ENCODE measurements at places on chromosomes 6 and 20.

DNA sequence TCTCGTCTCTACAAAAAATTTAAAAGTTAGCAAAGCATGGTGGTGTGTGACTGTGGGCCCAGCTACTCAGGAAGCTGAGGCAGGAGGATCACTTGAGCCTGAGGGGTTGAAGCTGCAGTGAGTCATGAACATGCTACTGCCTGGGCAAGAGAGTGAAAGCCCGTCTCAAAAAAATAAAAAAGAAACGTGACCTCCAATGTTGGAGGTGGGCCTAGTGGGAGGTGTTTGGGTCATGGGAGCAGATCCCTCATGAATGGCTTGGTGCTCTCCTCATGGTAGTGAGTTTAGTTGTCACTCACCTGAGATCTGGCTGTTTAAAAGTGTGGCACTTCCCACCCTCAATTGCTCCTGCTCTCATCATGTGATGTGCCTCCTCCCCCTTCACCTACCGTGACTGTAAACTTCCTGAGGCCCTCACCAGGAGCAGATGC lies 24.3 kb downstream of the RBL1 start:
- DNase-seq, result no peak

DNA sequence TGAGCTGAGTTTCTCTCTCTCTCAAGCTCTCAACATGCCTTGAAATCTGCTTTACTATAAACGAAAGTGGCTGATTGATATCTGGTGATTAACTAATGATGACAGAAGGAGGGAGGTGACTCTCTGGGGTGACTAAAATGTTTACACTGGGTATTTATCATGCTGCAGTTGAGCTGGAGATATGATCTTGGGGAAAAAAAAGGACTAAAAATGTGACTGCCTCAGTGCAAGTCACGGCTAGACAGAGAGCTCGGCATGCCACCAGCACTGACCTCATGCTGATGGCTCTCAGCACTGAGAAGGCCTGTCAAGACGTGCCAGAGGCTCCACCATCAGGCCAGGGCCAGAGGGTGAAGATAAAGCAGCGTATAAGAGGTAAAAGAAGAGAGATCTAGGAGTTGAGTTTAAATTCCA lies 103.1 kb upstream of the SPACA1 start:
- DNase-seq, result no peak

- no peak for DNase-seq
These were observed 276.3 kb downstream of the PAX1 start for GRCh38 chr20:21981597-21982344.

- no peak for DNase-seq
These were observed 89.1 kb downstream of the NCR2 start for GRCh38 chr6:41424370-41425058.

- no peak for DNase-seq
These were observed 24.3 kb downstream of the EPB41L2 start for GRCh38 chr6:131038597-131039344.

DNA sequence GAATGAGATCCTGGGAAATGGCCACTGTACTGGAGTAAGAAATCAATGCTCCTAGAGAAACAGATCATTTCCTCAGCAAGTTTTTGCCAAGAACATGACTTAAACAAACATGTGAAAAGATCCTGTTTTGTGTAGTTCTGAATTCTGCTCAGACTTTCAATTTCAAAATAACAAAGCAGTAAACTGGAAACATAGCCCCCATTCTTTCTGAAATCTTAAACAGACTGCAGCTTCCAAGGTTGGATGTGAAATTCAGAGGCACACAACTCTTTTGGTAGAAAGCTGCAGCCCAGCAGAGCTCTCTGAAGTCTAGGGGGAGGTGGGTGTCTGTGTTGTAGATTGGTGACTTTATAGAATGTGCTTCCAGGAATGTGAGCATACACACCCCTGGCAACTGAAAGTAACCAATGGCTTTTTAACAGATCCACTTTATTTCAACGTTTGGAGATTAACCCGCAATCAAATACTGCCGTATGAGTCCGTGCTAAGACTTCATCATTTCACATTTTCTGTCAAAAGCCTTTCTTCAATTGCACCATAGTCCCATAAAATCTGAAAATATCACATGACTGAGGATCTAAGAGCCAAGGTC lies 86.4 kb downstream of the ATXN1 start:
- DNase-seq, result no peak

GRCh38 chr6:147177286-147177685 lies 26.9 kb upstream of the STXBP5 start:
- DNase-seq, result no peak

- DNase-seq, result peak; percentile 69
These were observed 89.3 kb downstream of the RNASET2 start for GRCh38 chr6:166866839-166867637.

- DNase-seq, result no peak
These were observed 121.0 kb downstream of the CDH4 start for GRCh38 chr20:61373055-61373399.

DNA sequence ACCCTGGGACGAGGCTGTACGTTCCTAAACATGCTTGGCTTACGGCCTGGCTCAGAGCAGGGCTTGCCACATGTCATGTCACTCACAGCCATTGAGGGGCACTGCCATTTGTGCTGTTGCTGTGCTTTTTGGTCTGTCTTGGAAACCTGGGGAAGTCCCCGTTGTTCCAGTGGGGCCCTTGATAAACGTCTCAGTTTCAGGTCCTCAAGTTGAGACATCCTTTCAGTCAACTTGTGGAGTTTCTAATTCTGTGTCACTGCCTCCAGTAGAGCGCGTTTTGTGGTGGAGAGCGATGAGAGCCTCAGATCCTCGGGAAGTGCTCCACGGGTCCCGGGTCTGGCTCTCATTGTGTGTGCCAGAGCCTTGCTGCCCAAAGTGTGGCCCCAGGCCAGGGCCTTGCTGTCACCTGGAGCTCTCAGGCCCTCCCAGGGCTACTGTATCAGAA lies 43.0 kb upstream of the CCR6 start:
- no peak for DNase-seq

- no peak for DNase-seq
These were observed 161.7 kb downstream of the DTNBP1 start for GRCh38 chr6:15500901-15501825.

DNA sequence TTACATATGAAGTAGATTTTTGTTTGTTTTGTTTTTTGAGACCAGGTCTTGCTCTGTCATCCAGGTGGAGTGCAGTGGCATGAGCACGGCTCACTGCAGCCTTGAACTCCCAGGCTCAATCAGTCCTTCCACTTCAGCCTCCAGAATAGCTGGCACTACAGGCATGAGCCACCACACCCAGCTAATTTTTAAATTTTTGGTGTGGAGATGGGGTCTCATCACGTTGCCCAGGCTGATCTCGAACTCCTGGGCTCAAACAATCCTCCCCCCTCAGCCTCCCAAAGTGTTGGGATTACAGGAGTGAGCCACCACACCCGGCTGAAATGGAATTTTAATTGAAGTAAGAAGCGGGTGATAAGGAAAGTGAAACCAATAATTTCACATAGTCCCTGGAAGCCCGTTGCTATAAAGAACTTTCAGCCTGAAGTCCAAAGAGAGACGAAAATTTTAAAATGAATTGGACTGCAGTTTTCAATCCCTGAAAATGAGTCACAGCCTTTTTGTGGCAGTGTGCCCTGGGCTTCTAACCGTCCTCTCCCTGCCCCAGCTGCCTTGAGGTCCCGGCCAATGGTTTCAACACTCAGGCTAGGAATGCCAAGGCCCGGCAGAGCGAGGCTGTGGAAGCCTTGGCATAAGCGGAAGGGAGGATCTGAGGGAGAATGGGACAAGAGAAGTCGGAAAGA lies 757 bp downstream of the RAET1E start:
- peak; percentile 41 for DNase-seq

- DNase-seq, result no peak
These were observed 7.7 kb downstream of the TTBK1 start for GRCh38 chr6:43250992-43251373.

GRCh38 chr6:21808045-21808470 lies 214.5 kb downstream of the SOX4 start:
- DNase-seq, result no peak

DNA sequence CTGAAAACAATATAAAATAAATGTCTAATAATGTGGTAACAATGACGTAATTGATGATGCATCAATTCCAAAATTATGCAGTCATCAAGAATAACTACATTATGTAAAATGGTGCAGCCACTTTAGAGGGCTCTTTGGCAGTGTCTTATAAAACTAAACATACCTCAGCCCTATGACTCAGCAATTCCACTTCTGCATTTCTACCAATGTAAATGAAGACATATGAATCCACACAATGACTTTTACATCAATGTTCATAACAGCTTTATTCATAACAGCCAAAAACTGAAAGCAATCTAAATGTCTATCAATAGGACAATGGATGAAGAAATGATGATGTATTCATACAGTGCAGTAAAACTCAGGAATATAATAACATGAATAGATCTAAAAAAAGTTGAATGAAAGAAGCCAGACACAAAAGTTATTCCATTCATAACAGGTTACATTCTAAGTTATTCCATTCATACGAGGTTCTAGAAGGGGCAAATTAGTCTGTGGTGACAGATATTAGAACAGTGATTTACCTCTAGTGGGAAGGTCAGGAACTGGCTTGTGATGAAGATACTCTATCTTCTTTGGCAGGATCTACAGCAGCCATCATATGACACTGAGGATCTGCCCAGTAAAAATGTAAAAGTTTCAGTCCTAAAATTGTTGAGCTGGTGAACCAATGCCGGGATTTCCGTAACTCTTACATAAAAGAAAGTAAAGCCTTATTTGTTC lies 396.1 kb downstream of the PLCB1 start:
- DNase-seq, result no peak

GRCh38 chr6:164168595-164168994 lies 754.1 kb downstream of the QKI start:
- no peak for DNase-seq

DNA sequence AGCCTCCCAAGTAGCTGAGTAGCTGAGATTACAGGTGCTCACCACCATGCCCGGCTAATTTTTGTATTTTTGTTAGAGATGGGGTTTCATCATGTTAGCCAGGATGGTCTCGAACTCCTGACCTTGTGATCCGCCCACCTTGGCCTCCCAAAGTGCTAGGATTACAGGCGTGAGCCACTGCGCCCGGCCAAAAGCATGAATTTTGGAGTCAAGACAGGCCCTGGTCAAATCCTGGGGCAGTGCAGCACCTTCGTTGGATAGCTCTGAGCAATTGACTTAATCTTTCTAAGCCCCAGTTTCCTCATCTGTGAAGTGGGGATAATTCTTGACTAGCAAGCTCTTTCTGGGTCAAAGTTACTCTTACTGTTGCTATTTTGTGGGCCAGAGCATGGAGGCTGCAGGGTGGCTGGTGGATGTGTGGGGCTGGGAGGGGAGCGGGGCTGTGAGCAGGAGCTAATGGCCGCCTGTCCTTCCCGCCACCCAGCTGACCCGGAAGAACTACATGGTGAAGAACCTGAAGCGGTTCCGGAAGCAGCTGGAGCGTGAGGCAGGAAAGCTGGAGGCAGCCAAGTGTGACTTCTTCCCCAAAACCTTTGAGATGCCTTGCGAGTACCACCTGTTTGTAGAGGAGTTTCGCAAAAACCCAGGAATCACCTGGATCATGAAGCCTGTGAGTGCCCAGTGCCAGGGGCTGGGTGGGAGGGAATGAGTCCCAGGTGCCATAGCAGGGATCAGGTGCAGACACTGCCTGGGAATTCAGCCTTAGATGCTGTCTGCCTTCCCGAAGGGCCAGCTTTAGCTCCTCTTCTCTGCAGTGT lies 39.0 kb downstream of the TTLL9 start:
- DNase-seq, result no peak

- no peak for DNase-seq
These were observed 84.8 kb upstream of the ZNF217 start for GRCh38 chr20:53678315-53678989.

- peak; percentile 43 for DNase-seq
These were observed 30.4 kb downstream of the KCNB1 start for GRCh38 chr20:49452011-49452482.

- DNase-seq, result peak; percentile 12
These were observed 29.6 kb downstream of the PAK5 start for GRCh38 chr20:9809271-9809670.

- DNase-seq, result no peak
These were observed 509 bp upstream of the TPD52L2 start for GRCh38 chr20:63864545-63864977.

DNA sequence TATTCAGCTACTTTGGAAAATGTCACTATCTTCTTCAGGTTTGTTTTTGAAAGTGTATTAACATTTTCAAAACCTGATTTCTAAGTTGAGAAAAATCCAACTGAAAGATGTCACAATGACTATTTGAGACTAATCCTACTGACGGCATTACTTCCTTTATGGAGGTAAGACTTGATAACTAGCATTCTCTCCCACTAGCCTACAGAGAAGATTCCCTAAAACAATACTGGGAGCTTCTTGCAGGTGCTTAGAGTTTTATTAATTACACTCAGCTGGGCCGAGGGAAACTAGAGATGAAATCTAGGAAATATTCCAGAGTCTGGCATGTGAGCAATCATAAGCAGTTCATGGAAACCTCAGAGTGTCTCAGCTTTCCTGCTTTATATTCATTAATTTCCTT lies 114.0 kb downstream of the LCA5 start:
- peak; percentile 6 for DNase-seq

- no peak for DNase-seq
These were observed 170.3 kb downstream of the TSHZ2 start for GRCh38 chr20:53142225-53143127.

DNA sequence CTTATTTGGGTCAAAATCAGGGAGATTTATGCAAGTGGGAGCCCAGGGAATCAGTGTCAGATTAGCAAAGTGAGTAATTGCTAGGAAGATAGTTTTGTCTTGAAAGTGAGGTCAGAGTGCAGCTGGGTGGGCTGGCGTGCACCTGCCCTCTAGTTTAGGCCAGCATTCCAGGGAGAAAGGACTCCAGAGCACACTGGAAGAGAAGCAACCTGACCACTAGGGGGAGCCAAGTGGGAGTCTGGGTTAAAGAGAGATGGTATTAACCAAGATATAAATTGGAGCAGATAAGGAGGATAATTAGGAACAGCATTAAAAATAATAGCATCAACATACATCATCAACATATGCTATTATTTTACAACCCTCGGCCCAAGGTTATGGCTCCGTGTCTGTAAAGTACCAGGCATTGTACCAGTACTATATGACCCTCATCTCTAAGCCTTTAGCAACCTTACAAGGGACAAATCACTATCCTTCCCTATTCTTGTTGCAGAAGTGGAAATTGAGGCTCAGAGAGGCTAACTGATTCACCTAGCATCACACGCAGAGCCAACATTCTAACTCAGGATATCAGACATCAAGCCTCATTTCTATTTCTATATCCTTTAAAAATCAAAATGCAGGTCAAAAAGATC lies 57.8 kb downstream of the SLC2A10 start:
- no peak for DNase-seq

DNA sequence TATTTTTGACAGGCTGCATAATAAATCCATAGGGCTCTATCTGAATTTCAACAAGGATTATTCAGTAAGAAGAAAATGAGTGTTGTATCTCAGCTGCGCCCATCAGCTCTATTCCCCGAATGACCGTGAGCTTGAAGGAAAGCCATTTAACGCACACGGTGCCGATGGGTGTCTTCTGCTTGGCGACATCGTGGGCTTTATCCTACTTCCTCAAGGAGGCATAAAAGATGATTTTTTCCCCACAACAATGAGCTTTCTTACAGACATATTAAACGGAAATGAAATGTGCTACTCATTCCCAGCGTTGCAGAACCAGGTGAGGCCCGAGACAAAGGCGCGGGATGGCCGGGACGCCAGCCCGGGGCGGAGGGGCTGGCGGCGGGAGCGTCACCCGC lies 710 bp downstream of the DYNLT1 start:
- DNase-seq, result no peak

- DNase-seq, result no peak
These were observed 31.5 kb downstream of the POM121L2 start for GRCh38 chr6:27280540-27281000.

- no peak for DNase-seq
These were observed 82.1 kb downstream of the PREP start for GRCh38 chr6:105320765-105321164.
